ENCODE measurements at places on chromosomes 13 and 19.

DNA sequence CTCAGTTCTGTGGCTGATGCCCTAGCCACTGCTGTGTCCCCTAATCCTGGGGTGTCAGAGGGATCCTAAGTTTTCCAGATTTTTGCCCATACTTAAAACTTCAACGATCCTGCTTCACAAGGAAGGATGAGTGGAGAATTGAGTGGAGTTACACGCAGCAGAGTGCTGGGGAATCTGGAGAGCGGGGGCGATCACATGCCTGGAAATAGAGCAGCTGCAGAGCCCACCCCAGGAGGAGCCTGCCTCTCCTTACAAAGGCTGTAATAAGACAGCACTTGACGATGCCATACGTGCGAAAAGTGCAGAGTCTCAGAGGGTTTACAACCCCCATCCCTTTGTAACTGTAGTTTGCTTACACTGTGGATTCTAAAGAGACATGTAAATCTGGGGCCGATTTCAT is 40.6 kb downstream of the SUGP2 start:
- no peak for DNase-seq

- peak; percentile 75 for DNase-seq
These were observed 224.2 kb upstream of the MAB21L1 start for GRCh38 chr13:35700671-35701070.

DNA sequence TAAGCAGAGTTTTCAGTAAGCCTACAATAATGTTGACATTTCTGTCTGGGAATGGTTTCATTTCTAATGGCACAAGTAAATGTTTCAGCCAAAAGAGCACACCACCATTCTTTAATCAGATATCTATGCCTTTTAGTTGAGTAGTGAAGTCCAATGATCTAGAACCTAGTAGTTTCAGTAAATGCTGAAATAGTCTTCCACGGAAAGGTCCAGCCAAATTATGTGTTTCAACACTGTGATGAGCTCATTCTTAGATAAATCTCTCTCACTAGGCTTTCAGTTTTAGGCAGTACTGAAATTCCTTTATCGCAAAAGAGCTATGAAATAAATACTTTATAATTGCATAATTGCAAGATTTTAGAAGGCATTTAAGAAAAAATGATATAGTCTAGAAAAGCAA is 816.8 kb upstream of the PCDH9 start:
- no peak for DNase-seq

- peak; percentile 14 for DNase-seq
These were observed 567 bp downstream of the EFNB2 start for GRCh38 chr13:106534639-106535551.

- DNase-seq: no peak
These were observed 407.5 kb downstream of the SPRY2 start for GRCh38 chr13:79933389-79933788.

DNA sequence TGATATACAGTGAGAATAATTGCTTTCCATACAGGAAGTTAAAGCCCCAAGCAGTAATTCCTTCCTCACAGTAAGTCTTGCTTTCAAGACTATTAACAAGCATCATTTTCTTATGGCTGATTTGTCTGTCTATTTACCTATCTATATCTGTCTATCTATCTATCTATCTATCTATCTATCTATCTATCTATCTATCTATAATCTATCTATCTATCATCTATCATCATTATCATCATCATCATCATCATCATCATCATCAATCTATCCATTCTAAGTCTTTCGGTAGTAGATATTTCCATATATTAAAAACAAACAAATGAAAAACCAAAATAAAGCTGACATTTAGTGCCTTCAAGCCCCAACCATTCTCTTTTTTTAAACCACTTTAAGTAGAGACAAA is 224.4 kb upstream of the RXFP2 start:
- no peak for DNase-seq

GRCh38 chr19:50414864-50415660 is 3.7 kb upstream of the SPIB start:
- peak; percentile 47 for DNase-seq

- DNase-seq: peak; percentile 92
These were observed 461 bp upstream of the HSPB6 start for GRCh38 chr19:35757231-35757748.

DNA sequence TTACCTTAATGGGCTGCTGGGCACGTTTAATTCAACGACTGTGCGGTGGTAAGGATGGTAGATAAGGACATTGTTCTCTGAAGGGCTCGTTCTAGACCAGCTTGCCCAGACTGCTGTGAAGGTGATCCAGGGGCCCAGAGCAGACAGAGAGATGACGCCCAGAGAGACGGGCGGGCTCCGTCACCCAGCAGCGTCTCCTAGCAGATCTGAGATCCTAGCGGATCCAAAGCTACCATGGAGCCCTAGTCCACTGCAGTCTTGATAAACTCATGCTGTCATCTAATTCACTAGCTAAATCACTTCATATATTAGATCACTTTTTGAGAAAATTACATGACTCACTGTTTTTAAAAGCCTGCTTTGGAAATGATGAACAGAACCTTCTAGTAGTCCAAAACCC is 21.5 kb downstream of the COL4A2 start:
- no peak for DNase-seq

DNA sequence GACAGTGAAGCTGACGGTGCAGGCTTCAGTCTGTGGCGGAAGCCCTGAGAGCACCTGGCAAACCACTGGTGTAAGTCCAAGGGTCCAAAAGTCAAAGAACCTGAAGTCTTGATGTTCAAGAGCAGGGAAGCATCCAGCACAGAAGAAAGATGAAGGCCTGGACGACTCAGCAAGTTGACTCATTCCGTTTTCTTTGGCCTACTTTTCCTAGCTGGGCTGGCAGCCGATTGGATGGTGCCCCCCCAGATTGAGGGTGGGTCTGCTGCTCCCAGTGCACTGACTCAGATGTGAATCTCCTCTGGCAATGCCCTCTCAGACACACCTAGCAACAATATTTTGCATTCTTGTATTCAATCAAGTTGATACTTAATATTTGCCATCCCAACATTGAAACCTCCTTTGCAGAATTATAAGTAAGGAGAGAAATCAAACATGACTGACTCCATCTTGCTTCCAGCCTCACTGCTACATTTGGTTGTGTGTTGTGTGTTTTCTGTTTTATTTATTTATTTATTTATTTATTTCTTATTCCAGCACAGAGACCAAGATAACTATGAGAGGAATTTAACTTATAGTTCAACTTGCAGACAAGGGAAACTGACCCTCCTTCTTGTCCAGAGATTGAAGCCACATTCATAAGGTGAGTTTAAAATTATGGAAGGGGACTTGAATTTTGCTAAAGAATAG is 32.8 kb downstream of the IGFL2 start:
- DNase-seq: no peak

DNA sequence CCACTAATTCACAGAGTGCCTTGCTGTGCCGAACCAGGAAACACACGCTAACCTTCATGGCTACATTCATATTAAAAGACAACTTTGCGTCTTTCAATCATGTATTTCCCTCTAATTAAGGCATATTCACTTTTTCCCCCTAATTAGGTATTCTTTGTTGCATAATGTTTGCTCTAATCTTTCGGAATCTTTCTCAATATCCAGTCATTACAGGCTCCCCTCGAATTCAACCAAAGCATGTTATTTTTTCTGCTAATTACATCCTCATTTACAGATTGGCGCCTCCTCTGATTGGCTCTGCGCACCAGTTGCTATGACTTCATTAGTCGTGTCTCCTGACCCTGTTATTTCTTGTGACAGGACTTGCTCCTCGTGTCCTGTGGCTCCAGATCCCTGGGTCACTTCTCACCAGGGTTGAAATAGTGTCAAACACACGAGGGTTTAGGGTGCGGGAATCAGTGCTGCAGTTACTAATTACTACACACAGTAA is 226.7 kb upstream of the TSHZ3 start:
- DNase-seq: no peak

GRCh38 chr13:110407531-110407930 is 100.4 kb downstream of the COL4A2 start:
- no peak for DNase-seq

DNA sequence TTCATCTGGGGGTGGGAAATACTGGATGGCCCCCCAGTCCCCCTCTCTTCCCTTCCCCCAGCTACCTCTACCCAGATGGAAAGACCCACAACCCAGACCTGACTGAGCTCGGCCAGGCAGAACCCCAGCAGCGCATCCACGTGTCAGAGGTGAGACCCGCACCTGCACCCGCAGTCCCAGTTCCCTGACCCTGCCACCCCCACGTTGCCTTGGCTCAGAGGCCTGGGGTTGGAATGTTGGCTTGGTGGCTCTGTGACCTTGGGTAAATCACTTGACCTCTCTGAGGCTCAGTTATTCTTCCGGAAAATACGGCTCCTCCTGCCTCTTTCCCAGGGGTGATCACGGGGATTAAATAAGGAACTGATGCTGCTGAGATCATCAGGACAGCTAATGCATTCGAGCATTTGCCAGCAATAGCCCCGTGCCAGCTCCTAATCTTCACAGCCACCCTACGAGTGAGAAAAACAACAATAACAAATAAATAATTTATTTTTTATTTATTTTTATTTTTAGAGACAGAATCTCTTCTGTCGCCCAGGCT is 12.3 kb downstream of the CBLC start:
- no peak for DNase-seq

GRCh38 chr19:38265213-38265861 is 964 bp downstream of the SPINT2 start:
- no peak for DNase-seq

- peak; percentile 24 for DNase-seq
These were observed 9.9 kb downstream of the DNM2 start for GRCh38 chr19:10727685-10728201.

DNA sequence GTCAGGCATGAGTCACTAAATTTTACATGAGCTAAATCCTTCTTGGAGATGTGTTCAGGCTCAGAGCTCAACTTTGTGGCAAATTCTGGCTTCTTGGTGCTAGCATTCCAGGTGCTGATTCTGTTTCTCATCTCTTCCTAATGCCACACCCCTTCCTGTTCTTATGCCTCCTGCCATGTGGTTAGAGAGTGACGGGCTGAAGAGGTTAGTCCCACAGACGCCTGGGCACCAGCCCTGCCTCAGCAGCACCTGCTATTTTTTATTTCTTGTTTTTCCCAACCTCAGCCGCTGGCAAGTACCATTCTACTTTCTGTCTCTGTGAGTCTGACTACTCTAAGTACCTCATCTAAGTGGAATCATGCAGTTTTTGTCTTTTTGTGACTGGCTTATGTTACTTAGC is 329.5 kb downstream of the KCNRG start:
- no peak for DNase-seq

- no peak for DNase-seq
These were observed 56.6 kb downstream of the MBNL2 start for GRCh38 chr13:97278435-97279411.

GRCh38 chr19:33998739-33999345 is 173.5 kb upstream of the LSM14A start:
- no peak for DNase-seq

- DNase-seq: no peak
These were observed 4.9 kb upstream of the NWD1 start for GRCh38 chr19:16714702-16715287.

DNA sequence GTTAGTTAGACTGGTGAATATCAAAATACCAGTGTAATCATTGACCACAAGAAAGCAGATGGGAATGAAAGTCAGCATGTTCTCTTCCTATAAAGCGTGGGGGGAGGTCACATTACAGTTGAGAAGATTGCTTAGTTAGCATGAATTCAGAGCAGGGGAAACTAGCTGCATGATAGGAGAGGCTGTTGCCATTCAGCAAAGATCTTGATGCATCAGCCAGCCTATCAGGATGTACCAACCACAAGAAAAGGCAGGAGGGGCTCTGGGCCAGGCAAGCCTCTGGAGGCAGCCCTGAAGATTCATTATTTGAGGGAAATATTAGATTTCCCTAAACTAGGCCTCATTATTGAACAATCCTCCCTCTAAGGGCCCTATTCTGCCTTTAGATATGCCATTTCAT is 5.0 kb upstream of the MTMR6 start:
- no peak for DNase-seq

DNA sequence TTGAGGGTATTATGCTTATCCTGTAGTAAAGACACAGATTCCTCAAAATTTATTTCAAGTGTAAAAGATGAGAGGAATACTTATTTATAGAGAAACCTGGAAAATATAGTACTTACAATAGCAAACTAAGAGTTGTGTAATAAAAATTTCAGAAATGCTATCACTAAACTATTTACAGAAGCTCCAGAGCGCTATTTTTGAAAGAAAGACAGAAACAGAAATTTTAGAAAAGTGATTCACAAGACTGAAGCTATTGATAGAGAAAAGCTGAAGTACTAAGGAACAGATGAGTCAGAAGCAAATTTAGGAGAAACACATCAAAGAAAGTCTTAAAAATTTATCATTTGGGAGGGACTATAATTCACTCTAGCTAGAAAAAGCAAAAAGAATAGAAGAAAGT is 1174.2 kb downstream of the DIAPH3 start:
- no peak for DNase-seq

DNA sequence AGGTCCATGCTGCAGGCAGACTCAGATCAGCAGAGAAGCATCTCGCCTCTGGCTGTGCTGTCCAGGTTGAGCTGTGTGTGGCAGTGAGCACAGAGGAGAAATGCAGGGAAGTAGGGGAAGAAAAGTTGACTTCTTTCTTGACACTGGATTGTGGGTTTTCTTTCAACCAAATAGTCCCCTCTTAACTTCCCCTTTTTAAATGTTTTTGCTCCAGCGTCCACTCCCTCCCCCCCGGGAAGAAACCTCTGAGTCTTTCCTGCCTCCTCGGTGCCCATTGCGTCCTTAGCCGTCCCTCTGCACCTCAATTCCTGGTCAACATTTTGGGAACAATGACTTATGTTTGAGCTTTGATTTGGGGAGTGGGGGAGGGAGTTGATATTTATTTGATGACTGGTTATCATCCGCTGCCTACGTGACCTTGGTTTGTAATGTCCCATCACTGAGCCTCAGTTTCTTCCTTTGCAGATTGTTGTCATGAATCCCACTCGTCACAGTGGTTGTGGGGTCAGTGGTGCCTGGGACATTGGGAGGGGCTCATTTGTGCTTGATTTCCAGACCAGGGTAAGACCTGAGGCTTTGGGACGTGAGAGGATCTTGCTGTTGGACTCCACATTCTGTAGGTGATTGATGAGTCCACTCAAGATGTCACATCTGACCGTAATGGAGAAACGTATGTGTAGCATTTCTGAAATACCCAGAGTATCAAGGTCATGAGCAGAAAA is at the start of gene LILRB2:
Gene LILRB2 (minus strand): TSS at position 104 of the 722 bp plus-strand sequence. CDS start 614 bp downstream, outside the sequence.
- DNase-seq: no peak

DNA sequence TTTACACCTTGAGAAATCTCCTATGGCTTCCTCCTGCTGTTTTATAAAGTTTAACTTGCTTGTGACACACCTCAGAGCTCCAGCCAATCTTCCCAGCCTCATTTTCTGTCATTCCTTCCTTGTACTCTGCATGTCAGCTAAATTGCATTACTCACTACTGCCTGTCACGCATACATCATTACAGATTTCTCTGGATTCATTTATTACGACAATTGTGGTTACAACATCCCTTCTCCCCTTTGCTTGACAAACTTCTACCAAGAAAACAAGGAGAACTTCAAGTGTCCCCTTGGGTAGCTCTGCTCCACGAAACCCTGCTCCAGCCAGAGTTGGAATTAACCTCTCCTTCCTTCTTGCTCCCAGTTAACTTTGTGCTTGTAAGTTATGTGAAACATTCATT is 22.0 kb upstream of the GPR18 start:
- DNase-seq: peak; percentile 68
